ENCODE measurements at places on chromosomes 7 and 10. TPM values are rescaled to one million over a fixed set of nuclear protein-coding genes. Genes with fewer than 3 reads are reported as not detected.

GRCh38 chr7:71843676-71844075 is 568.5 kb downstream of the CALN1 start:
- no peak for DNase-seq

DNA sequence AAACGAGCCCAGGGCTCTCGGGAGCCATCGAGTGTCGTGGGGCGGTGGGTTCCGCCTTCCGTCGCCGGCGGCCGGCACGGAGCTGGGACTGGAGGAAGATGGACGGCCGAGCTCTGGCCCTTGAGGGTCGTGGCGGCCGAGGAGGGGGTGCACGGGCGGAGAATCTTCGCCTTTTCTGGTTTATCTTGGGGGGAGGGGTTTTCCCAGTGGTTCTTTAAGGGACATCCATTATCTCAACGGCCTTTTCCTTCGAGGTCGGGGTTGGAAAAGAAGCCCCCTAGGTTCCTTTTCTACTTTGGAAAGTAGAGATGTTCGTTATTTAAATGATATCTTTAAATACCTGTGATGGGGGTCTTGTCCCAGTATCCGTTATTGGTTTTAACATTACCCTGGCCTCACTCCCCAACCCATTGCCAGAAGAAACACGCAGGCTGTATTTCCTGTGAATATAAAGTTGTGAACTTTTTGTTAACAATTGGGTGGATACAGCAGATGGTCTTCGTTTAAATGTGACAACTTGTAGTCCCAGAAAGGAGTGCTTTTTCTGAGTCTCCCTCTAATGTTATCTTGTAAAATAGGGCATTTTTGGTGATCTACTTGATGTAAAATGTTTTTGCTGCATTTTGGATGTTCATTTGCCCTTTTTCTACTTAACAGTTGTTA is 765 bp downstream of the CCAR1 start:
- no peak for DNase-seq

Gene CHST15
- 5.0 TPM for total RNA-seq

DNA sequence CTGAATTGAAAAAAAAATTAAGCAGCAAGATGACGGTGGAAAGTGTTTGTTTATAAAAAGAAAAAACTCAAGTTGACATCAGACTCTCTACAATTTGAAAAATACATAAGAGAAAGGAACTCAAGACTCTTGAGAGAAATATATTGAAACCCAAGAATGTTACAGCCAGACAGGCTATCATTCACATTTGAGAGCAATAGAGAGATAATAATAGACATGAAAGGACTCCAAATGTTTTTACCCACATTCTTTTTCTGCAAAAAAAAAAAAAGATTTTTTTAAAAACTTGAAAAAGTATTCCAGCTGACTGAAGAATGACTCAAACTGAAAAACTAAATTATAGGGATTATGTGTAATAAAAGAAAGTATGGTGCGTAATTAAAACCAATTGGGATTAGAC is 532.4 kb downstream of the INHBA start:
- no peak for DNase-seq

GRCh38 chr10:88793712-88794299 is 8.7 kb upstream of the LIPM start:
- DNase-seq = no peak

GRCh38 chr7:84025332-84025927 is 169.2 kb downstream of the SEMA3A start:
- peak; percentile 25 for DNase-seq

Gene PPP1R3C
- 162 TPM for total RNA-seq

Gene PDGFA
- total RNA-seq = 43.8 TPM

GRCh38 chr7:112452102-112452888 is 2.0 kb downstream of the IFRD1 start:
- peak; percentile 77 for DNase-seq

- DNase-seq = peak; percentile 58
These were observed 3.2 kb upstream of the MRPS24 start for GRCh38 chr7:43872406-43873110.

Measured in right cardiac atrium (tissue), 5 donors.